ENCODE measurements at places on chromosomes 7 and 10.

- DNase-seq: no peak
These were observed 94.4 kb upstream of the CCDC6 start for GRCh38 chr10:60000747-60001146.

GRCh38 chr7:90465816-90466215 lies 3.6 kb upstream of the PTTG1IP2 start:
- DNase-seq: no peak

- DNase-seq: peak; percentile 100
These were observed 920.9 kb downstream of the LRMDA start for GRCh38 chr10:76352300-76352699.

DNA sequence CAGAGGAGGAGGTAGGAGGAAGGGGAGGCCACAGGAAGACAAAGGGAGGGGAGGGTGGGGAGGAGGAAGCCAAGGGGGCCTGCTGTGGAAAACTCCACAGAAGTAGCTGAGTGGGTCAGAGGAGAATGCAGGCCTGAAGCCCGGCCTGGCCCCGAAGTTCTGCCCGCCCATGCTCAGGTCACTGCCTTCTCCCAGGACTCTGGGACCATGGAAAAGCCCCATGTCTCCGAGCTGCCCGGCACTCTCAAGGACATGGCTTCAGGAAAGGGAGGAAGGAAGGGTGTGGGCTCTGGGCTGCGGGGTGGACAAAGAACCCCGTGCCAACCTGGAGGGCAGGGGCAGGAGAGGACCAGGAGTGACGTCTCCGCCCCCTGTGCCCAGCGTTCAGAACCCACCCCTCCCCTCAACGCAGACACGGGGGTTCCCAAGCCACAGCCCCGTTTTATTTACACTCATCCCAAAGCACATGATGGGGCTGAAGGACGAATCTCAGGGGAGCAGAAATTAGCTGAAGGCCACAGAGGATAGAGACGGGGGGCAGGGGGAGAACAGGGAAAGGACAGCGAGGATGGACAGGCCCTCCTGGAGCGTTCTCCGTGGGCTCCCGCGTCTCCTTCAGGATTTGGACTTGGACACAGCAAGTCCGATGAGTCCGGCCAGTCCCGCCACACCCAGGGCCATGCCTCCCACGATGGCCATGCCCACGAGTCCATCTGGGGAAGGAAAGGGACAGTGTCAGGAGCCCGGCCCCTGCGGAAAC lies 1.8 kb upstream of the CLDN15 start:
- no peak for DNase-seq

- peak; percentile 23 for DNase-seq
These were observed 2.4 kb downstream of the PURB start for GRCh38 chr7:44882899-44883298.

- no peak for DNase-seq
These were observed 53.2 kb upstream of the CDK13 start for GRCh38 chr7:39896840-39897239.

- DNase-seq: no peak
These were observed 669.8 kb upstream of the POT1 start for GRCh38 chr7:125599387-125599786.

DNA sequence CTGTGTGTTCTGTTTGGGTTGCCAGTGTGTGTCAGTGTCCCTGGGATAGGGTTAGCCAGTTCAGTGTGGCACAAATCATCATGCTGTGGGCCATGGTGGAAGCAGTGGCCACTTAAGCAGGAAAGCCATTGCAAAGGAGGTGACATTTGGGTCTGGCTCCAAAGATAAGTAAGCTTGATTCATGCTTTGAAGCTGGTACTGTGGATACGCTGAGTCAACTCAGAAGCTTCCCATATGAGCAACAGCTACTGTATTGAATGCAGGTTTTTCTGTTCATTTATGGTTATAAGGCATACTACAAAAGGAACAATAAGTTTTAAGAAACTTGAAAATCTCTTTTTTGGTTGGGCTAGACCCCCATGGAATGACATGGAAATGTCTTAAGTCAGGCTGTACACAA lies 143.1 kb downstream of the BMPER start:
- no peak for DNase-seq

DNA sequence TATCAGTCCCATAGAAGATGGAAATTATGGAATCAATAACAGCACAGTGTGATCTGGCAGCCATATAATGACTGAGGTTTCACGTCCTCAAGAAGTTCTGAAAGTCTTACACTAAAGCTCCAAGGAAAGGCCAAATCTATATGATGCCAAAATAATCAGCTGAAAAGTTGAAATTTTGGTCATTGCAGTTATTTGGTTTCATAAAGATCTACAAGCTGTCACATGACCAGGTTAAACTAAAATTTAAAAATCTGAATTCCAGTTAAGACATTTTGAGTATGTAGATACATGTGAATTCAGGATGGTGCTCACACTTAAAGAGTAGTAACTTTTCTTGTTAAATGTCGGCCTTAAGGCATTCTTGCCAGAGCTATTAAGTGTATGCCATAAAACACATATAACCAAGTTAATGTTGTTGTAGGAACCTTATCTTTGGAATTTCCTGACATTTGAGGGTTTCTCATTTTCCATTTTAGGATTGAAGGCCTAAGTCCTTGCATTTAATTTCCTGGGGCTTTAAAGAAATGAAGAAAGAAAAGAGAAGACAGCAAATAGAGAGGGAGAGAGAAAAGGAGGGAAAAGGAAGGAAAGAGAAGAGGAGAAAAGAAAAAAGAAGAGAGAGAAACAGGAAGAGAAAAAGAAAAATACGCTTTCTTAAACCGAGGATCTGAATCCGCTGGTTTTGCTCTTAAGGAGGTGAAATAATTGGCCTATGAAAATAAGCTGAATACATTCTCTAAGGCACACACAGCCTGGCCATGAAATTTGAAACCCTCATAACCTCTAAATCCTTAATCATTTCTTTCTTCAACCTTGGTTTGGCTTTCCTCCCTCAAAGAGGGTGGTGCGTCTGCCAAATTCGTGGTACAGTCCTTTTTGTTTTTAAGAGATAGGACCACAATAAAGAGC lies 43.8 kb downstream of the DENND2A start:
- DNase-seq: peak; percentile 51

DNA sequence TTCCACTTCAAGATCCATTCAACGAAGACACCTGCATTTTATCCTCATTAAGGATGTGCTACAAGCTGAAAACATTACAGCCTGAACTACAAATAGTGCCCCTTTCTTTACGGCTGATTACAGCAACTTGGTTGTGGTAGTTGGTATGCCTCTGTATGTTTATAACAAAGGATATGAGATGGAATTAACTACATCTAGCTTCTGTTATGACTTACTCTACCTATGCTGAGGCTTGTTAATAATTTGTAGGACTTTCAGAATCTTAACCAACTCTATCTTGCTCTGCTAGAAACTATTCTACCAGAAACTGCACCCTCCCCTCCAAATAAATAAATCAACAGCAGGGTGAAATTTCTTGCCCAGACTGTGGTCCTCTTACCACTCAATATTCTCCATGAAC lies 448.1 kb downstream of the GRM8 start:
- no peak for DNase-seq

DNA sequence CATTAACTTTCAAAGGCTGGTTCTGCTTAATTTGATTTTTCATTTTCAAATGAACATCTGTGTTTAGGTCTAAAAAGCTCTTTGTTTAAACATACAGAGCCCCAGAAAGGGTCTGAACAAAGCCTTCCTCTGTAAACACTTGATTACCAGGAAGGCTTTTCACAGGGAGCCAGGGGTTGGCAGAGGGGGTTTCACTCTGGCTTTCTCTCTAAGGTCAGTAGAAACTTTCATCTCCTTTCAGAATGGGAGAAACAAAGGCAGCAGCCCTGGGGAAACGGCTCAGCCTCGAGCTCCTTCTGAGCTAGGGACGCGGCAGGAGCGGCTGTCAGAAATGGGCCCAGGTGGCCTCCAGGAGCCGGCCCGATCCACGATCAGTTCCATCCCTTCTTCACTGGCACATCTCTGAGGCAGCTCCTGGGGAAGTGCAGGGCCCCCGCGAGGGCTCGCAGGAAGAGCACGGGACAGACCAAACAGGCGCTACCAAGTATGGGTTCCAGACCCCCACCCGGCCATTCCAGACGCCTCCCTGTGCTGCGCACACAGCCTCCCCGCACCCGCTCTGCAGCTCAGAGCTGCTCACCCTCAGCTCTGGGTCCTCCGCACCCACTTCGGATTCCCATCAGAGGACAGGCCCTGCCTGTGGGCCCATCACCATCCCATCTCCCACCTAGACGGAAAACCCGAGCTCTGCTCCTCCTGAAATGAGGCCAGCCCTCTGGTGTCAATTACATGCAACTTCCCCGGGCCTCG lies 124.1 kb downstream of the MAD1L1 start:
- no peak for DNase-seq

DNA sequence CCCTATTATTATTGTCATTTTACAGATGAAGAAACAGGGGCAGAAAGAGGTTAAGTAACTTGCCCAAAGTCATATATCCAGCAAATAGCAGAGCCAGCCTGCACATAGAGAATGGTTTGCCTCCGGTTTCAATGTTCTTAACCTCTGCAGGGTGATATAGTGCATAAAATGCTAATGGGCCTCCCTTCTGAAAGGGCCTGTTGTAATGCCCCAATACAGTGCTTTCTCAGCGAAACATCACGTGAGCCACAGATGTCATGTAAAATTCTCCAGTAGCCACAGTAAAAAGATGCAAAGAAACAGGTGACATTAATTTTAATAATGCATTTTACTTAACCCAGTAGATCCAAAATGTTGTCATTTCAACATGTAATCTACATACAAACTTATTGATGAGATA lies 38.1 kb downstream of the LRGUK start:
- DNase-seq: no peak

GRCh38 chr7:43584195-43584586 lies 1.3 kb downstream of the STK17A start:
- DNase-seq: peak; percentile 61

GRCh38 chr7:44697136-44698045 lies 51.3 kb upstream of the ZMIZ2 start:
- no peak for DNase-seq

DNA sequence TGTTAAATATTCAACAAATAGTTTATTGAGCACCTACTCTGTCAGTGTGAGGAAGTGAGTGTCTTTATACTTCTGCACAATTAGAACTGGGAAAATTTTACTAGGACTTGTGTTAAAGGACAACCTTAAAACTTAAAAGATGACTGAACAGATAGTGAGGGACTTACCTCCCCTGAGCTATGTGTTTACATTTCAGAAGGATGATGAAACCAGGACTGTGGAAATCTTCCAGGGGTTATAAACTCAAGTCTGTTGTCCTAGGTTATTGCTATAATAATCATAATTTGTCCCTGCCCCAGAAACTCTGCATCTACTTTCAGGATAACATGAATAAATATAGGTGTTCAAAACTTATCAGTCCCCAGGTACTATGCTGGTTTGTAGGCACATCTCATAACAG lies 261.0 kb upstream of the MKLN1 start:
- peak; percentile 36 for DNase-seq

- peak; percentile 48 for DNase-seq
These were observed 321.2 kb downstream of the FRMD4A start for GRCh38 chr10:14009371-14010100.

DNA sequence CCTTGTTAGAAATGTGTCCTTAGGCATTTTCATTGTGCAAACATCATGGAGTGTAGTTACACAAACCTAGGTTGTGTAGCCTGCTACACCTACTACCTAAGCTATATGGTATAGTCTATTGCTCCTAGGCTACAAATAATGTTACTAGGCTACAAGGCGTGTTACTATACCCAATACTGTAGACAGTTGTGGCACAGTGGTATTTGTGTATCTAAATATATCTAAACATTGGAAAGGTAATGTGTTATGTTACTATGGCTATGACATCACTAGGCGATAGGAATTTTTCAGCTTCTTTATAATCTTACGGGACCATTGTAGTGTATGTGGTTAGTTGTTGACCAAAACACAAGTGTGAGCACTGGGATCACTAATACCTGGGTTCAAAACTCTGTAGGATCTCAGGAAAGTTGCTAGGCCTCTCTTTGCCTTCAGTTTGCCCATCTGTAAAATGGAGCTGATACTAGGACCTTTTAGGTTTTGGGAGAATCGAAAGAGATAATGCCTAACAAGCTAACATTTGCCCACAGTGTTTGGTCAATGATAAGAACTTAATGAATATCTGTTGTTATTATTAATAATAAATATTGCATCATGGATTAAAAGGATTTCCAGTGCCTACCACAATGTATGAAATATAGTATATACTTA lies 2.7 kb downstream of the BICC1 start:
- DNase-seq: peak; percentile 58

- DNase-seq: peak; percentile 69
These were observed 110.8 kb upstream of the PTN start for GRCh38 chr7:137454246-137454724.

DNA sequence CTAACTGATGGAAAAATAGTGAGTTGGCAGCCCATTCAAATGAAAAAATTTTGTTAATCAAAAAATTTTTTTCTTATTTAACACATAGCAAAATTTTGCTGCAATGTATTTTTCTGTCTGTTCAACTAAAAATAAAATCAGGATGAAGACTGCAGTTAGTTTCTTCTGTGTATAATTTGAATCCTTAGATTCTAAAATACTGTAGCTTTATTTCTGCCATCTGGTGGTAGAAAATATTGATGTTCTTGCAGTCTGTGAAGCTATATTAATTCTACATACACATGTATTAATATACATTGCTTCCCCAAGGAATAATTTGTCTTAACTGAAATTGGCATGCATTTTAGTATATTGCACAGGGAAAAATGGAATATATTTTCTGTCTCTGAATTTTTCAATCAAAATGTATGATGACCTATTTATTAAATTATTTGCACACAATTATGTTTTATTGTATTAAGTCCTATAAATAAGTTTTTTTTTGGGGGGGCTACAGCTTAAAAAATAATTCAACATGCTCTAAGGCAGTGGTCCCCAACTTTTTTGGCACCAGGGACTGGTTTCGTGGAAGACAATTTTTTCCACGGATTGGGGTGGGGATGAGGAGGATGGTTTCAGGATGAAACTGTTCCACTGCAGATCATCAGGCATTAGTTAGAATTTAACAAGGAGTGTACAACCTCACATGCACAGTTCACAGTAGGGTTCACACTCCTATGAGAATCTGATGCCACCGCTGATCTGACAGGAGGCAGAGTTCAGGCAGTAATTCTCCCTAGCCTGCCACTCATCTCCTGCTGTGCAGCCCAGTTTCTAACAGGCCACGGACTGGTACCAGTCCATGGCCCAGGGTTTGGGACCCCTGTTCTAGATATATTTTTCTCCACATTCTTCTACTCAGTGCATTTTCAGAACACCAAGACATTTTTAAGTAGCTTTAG lies 119.4 kb downstream of the GNAT3 start:
- DNase-seq: peak; percentile 77

DNA sequence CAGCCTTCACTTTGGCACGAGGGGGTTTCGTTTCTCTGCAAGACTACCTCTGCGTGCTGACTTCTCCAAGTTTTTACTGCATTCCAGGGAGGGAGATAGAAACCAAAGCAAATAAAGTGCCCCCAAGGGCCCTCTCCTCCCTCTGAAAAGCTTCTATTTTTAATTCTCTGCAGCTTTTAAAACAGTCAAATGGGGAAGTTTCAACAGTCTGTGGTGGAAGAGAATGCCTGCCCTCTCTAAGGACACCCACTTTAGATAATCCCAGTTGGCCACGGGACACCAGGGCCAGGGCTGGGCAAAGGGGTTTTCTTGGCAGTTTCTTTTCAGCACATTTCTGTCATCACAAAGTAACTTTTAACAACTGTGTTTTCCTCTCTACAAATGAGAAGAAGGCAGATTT lies 386.7 kb upstream of the NPVF start:
- no peak for DNase-seq

- DNase-seq: no peak
These were observed 174.0 kb downstream of the CELF2 start for GRCh38 chr10:11191678-11192077.
